NCI-H524 (cell line): ENCODE measurements at places on chromosomes 12 and 14.
A peak's percentile ranks its signal among the peaks of the same experiment; 100 is the strongest.

GRCh38 chr12:53481939-53482586 lies 17.2 kb downstream of the MAP3K12 start:
- DNase-seq = no peak

GRCh38 chr12:45913631-45914030 lies 76.7 kb downstream of the SCAF11 start:
- DNase-seq = no peak

GRCh38 chr14:90893510-90893909 lies 77.3 kb upstream of the TTC7B start:
- no peak for DNase-seq

- no peak for DNase-seq
These were observed 54.7 kb downstream of the FRS2 start for GRCh38 chr12:69524755-69525469.

GRCh38 chr14:81366214-81366613 lies 33.9 kb downstream of the STON2 start:
- DNase-seq = peak; percentile 78

- DNase-seq = peak; percentile 95
These were observed 1.4 kb upstream of the HMGA2 start for GRCh38 chr12:65822732-65823512.

- DNase-seq = no peak
These were observed 90.9 kb downstream of the MED13L start for GRCh38 chr12:116186482-116187150.

GRCh38 chr12:65838330-65838976 lies 14.2 kb downstream of the HMGA2 start:
- DNase-seq = no peak

GRCh38 chr14:56189307-56189706 lies 71.1 kb downstream of the PELI2 start:
- DNase-seq = peak; percentile 55

GRCh38 chr14:101962503-101962874 lies 1.9 kb upstream of the DYNC1H1 start:
- peak; percentile 99 for DNase-seq

GRCh38 chr12:25694072-25694471 lies 141.0 kb upstream of the LMNTD1 start:
- no peak for DNase-seq

DNA sequence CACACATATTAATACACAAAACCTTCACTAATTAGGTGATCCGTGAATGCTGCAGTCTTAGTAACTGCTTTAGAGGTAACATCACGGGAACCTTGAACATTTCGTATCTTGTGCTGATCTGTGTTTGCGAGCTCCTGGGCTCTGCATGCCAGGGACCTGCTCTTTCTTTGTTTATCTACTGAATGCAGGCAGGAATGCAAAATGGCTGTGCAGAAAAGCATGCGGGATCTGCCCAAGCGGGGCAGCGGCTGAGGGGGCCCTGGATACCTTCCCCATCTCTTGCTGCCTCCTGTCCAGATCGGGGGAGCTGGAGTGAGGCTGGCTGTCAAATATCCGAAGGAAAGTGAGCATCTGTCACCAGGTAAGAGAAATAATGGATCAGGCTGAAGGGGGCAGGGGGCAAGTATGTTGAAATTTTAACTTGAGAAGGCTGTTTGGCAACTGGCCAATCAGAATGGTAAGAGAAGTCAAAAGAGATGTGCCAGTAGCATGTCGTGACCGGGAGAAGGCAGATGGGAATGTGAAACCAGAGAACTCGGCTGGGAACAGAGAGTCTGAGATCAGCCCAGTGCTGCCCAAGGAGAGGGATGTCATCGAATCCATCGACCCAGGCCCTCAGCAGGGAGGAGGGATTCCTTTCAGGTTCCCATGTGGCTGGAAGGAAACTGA lies 191.4 kb downstream of the TTC7B start:
- DNase-seq = peak; percentile 100

GRCh38 chr14:78501909-78502308 lies 331.7 kb downstream of the NRXN3 start:
- no peak for DNase-seq

GRCh38 chr12:84694116-84694515 lies 218.5 kb downstream of the SLC6A15 start:
- DNase-seq = no peak

GRCh38 chr14:88463318-88463717 lies 77.9 kb downstream of the SPATA7 start:
- peak; percentile 36 for DNase-seq

GRCh38 chr12:26566675-26567074 lies 266.3 kb downstream of the ITPR2 start:
- DNase-seq = peak; percentile 53

DNA sequence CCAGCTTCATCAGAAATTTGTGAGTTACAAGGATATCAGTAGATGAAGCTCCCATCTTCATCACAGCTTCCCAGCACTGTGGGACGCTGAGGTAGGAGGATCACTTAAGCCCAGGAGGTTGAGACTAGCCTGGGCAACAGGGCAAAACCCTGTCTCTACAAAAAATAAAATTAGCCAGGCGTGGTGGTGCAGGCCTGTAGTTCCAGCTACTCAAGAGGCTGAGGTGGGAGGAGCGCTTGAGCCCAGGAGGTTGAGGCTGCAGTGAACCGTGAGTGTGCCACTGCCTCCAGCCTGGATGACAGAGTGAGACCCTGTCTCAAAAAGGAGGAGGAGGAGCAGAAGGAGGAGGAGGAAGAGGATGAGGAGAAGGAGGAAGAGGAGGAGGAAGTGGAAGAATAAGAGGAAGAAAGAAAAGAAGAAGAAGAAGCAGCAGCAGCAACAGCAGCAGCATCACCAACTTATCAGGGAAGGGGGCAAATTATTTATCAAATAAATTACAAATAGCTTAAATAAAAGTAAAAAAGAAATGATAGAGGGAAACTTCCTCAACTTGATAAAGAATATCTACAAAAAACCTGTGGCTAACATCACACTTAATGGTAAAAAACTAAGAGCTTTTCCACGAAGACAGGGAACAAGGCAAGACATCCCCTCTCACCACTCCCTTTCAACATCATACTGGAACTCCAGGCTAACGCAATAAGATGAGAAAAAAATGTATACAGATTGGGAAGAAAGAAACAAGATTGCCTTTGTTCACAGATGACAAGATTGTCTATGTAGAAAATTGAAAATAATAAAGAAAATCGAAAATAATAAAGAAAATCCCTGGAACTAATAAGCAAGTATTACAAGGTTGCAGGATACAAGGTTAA lies 69.6 kb downstream of the NINJ2 start:
- no peak for DNase-seq

- no peak for DNase-seq
These were observed 161.3 kb downstream of the CPNE8 start for GRCh38 chr12:38744041-38744440.

GRCh38 chr14:105333020-105333490 lies 18.5 kb downstream of the PACS2 start:
- DNase-seq = no peak

- peak; percentile 81 for DNase-seq
These were observed 157.4 kb upstream of the FOXG1 start for GRCh38 chr14:28608851-28609828.

- DNase-seq = no peak
These were observed 13.5 kb upstream of the CYP46A1 start for GRCh38 chr14:99670361-99671234.

- DNase-seq = peak; percentile 60
These were observed 496 bp downstream of the PPP2R5C start for GRCh38 chr14:101761881-101762529.

DNA sequence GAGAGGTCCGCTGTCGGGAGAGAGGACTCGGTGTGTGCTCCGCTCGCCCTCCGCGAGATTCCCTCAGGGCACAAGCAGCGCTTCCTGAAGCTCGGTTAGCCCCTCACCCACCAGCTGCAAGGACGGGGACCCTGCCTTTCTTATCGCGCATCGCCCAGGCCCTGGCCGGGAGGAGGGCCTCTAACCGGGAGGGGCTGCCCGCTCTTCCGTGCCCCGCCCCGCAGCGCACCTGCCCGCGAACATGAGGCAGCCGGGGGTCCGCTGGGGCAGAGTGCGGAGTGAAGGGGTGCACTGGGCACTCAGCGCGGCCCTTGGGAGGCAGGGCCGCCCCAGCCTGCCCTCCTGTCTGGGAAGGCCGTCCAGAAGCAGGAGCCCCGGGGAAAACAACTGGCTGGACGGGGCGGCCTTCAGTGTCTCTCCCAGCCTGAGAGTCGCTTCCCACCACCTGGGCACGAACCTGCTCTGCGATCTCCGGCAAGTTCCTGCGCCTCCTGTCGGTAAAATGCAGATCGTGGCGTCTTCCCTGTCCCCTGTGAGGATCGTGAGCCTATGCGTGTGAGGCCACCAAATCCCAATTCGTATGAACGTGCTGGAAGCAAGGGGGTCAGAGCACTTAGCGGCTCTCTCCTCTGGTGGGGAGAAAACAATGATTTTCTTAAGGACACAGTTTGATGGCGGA lies 28.0 kb upstream of the ADIPOR2 start:
- peak; percentile 50 for DNase-seq

- DNase-seq = no peak
These were observed 835.2 kb downstream of the FSCB start for GRCh38 chr14:43671716-43672485.

- DNase-seq = no peak
These were observed 20.3 kb downstream of the FIGNL2 start for GRCh38 chr12:51827925-51828818.

GRCh38 chr12:112126911-112127310 lies 1.6 kb downstream of the TRAFD1 start:
- DNase-seq = no peak

DNA sequence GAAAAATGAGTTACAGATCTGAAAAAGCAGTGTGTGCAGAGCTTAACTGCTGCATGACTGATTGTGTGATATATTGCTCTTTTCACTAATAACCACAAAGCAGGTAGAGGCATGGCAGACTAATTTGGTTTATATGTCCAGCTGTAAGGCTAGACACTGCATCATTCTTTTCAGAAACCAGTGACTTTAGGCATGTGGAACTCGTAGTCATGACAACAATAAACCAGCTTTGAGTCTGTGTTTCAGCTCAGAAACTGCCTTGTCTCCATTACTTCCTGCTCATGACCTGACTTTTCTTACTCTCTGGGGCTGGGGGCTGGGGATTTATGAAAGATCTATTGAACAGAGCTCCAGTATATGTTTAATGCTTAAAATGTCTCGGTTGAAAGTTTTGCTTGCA lies 146.8 kb upstream of the LRIG3 start:
- DNase-seq = no peak

DNA sequence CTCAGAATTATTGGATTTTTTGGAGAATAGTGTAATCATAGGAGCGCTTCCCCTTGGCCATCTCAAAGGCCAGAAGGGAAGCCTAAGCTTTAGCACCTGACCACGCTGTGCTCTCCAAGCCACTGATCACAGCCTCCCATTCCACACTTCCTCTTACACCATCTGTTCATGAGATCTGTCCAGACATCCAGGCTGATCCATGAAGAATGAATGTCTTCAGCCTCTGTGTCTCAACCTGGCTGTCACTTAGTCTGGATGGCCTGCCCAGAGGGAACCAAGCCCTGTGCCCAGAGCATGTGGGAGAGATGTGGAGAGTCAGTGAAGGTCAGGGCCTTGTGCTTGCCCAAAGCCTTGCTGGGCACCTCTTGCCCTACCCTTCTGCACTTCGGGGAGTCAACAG lies 40.5 kb downstream of the TSPAN11 start:
- peak; percentile 83 for DNase-seq

- DNase-seq = no peak
These were observed 163.0 kb upstream of the FKBP4 start for GRCh38 chr12:2631653-2632350.

GRCh38 chr14:90554341-90554740 lies 157.5 kb downstream of the CALM1 start:
- DNase-seq = no peak

DNA sequence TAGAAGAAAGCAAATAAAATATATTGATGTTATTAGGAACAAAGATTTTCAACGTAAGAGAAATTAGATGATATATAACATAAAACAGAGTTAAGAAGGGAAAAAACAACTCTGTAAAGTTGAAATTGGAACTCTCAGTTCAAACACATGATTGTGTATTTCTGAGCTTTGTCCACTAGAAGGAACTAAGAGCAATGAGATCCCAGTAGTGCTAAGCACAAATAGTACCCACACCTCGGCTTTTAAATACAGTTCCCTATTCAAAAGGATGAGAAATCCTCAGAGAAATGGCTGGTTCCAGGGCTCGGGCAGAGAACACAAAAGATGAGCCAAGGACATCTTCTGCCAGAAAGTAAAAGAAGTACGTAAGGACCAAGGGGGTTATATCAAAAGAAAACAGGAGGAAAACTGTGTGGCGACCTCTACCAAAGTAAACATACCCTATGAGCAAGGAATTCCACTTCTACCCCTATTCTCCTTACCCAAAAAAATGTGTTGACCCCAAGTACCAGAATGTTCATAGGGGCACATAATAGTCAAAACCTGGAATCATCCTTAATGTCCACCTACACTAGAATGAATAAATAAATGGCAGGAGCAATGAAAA lies 96.6 kb downstream of the SPTSSA start:
- DNase-seq = no peak

DNA sequence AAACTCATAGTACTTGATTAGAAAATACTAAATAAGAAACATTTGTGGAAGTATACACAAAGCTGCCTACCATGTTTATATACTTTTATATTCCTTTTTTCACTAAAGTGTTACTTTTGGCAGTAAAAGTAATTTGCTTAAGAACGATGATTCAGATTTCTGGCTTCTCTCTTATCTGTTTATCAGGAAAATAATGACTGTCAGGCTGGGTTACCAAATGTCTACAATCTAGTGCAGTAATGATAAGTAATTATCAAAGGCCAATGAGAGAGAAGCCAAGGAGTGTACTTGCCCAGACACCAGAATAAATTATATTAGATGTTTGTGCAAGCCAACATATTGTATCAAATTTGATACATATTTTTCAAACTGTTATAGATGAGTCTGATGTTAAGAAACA lies 113.4 kb downstream of the RALGAPA1 start:
- DNase-seq = no peak

GRCh38 chr12:71892059-71892458 lies 46.6 kb upstream of the TPH2 start:
- DNase-seq = no peak

DNA sequence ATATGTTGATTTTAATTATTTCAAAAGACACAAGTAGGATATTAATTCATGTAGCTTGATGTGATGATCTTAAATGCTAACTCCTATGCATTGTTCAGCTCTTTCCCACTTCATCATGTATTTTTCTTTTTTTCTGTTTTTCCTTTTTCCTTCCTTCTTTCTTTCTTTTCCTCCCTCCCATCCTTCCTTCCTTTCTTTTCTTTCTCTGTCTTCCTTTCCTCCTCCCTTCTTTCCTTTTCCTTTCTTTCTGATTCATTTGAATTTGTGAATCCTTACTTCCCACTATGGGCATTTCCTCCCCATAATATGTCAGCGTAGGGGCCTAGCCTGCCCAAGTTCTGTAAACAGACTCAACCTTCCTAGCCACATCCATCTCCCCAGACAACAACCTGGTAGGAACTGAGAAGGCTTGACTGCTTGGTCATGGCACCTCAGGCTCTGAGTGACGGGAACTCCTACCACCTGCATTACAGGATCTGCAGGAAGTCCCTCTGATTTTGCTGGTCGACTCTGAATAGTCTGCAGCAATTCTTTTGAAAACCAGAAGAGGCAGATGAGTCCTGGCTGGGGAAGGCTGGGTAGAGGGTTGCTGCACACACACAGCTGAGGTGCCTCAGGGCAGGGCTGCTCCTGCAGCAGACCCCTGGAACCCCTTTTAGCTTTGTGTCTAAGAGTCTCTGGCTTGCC lies 33.4 kb upstream of the BHLHE41 start:
- DNase-seq = no peak

- DNase-seq = no peak
These were observed 9.6 kb upstream of the SYCP3 start for GRCh38 chr12:101748907-101749306.
